ENCODE measurements at places on chromosomes 3 and 15.

DNA sequence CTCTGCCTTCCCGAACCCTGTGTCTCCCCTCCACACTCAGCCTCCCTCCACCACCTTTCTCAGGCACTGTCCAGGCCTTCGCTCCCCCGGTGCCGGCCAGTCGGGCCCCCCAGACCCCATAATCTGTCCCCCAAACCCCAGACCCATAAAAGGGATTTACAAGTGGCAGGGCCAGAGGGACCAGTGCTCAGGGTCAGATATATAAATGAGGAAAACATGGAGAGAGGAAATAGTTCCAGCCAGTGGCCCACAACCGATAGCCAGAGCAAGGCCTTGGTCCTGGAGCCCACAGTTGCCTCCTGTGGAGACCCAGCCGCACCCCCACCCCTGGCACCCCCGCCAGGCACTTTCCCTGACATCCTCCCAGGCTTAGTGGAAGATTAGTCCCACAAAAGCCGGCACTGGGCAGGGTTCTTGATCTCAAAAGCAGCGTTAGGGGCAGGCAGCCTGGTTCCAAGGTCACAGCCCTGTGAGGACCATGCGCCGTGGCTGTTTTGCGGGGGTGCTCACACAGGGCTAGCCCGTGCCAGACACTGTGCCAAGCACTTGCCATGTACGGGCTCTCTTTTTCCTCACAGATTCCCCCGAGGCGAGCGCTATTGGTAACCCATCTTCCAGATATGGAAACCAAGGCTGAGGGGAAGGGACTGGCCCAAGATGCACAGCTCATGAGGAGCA, 1.1 kb upstream of the PLXND1 start:
- DNase-seq: no peak

DNA sequence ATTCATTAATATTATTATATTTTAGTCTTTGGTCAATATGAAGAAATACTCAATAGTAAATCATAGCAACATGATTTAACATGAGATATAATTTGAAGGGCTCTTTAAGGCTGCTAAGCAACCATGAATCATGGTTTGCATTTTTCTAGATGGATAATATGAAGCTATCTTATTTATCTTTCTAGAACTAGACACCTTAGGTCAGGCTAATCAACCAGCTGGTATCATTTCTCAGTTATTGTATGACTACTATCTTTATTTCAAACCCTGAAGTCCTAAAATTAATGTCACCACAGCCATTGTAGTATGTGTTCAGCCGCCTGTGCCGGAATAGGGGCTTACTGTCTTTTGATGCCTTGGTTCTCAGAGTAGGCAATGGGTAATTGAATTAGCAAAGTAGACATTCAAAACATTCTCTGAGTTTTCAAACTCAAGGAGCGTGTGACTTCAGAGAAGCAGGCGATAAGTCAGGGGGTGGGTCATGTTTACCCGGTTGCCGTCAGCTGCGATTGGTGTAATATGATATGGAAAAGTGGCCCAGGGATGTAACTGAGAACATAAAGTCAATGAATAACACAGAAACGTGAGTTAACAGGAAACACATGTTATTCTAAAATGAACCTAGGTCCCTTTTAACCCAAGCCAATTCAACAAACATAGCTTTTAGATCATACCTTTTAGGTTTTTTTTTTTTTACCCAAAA, 93.4 kb upstream of the CTDSPL start:
- DNase-seq: peak; percentile 6

GRCh38 chr15:60017538-60018520, 13.7 kb downstream of the FOXB1 start:
- no peak for DNase-seq

DNA sequence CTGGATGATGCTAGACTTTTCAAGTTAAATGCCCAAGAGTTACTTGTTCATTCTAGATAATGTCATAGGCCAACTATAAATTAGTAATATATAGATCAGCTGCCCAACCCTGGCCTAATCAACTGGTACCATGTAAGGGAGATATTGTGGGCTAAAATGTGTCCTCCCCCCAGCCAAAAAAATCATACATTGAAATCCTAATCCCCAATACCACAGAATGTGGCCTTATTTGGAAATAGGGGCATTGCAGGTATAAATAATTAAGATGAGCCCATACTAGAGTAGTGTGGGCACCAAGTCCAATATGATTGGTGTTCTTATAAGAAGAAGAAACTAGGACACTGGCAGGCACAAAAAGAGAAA, 92.5 kb downstream of the RPL22L1 start:
- DNase-seq: no peak

All from AG04450 (cell line).